Naive thymus-derived CD4-positive, alpha-beta T cell (primary cell): ENCODE measurements at places on chromosomes 3 and 15.

- H3K27me3 ChIP-seq, result no peaks in the 10 kb centered on the region
- no peak for DNase-seq
- no peak overlapping the region for H3K4me3 ChIP-seq
- no peaks in the 10 kb centered on the region for H3K4me1 ChIP-seq
Observed at GRCh38 chr3:153881201-153881600, 240.0 kb upstream of the ARHGEF26 start.

GRCh38 chr15:66895794-66896453 is 169.5 kb upstream of the SMAD3 start:
- no peak overlapping the region for H3K27ac ChIP-seq
- H3K27me3 ChIP-seq, result no peaks in the 10 kb centered on the region
- H3K36me3 ChIP-seq, result no peaks in the 10 kb centered on the region
- DNase-seq, result no peak
- no peaks in the 10 kb centered on the region for H3K4me1 ChIP-seq
- no peak overlapping the region for H3K4me3 ChIP-seq

- no peaks in the 10 kb centered on the region for H3K4me1 ChIP-seq
- DNase-seq, result no peak
Observed at GRCh38 chr15:69606144-69606543, 153.5 kb downstream of the RPLP1 start.

- H3K36me3 ChIP-seq, result no peaks in the 10 kb centered on the region
- H3K27me3 ChIP-seq, result no peaks in the 10 kb centered on the region
- DNase-seq, result peak; percentile 64
- H3K27ac ChIP-seq, result peak overlapping the region; percentile 95
- peaks cover 25% of the 10 kb centered on the region for H3K4me1 ChIP-seq
Observed at GRCh38 chr3:160564949-160565441, 376 bp downstream of the KPNA4 start.

DNA sequence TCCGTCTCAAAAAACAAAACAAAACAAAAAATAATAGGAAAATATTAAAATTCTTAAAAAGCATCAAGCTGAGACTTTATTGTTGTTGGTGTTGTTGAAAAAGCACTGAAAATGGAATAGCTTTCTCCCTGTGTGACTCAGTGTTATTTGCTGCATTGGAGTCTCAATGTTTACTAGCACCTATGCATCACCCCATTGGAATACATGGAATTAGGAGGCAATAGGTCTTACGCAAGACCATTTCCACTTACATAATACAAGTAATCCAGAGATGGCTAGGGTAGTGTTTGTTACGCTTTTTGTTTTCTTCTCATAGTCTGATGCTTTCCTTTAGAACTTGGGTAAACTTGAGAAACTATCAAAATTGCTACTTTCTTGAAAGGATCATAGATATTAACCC is 15.2 kb downstream of the GXYLT2 start:
- DNase-seq, result no peak
- no peak overlapping the region for H3K4me3 ChIP-seq
- no peaks in the 10 kb centered on the region for H3K36me3 ChIP-seq
- H3K27ac ChIP-seq, result no peak overlapping the region
- H3K27me3 ChIP-seq, result no peaks in the 10 kb centered on the region
- H3K4me1 ChIP-seq, result no peaks in the 10 kb centered on the region

GRCh38 chr15:88142121-88142520 is 114.4 kb downstream of the NTRK3 start:
- no peaks in the 10 kb centered on the region for H3K36me3 ChIP-seq
- no peaks in the 10 kb centered on the region for H3K4me1 ChIP-seq
- no peaks in the 10 kb centered on the region for H3K27me3 ChIP-seq
- no peak for DNase-seq
- no peak overlapping the region for H3K27ac ChIP-seq

DNA sequence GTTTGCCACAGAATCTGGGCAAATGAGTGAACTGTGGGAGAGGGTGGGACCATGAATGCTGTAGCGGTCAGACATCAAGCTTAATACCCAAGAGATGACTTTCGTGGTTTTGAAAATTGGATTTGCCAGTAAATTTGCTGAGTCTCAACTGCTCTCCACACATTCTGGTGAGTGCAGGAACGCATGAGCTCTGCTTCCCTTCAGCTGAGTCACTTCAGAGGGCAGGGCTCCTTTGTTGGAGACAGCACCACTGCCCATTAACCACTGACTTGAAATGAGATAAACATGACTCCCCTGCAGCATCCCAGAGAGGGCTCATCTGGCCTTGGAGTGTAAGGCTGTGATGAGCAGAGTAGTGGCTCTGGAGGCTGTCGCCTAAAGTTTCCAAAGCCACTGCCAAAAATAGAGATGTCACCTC is 22.6 kb downstream of the RARRES1 start:
- no peaks in the 10 kb centered on the region for H3K36me3 ChIP-seq
- H3K27ac ChIP-seq, result no peak overlapping the region
- no peak for DNase-seq

- H3K27ac ChIP-seq, result no peak overlapping the region
- no peaks in the 10 kb centered on the region for H3K4me1 ChIP-seq
- H3K27me3 ChIP-seq, result no peaks in the 10 kb centered on the region
- no peak overlapping the region for H3K4me3 ChIP-seq
- H3K36me3 ChIP-seq, result no peaks in the 10 kb centered on the region
- DNase-seq, result no peak
Observed at GRCh38 chr15:98889930-98890695, 117.5 kb downstream of the PGPEP1L start.

GRCh38 chr3:61138401-61138800 is 112.9 kb downstream of the FHIT start:
- H3K27ac ChIP-seq, result no peak overlapping the region
- no peaks in the 10 kb centered on the region for H3K36me3 ChIP-seq
- H3K4me1 ChIP-seq, result no peaks in the 10 kb centered on the region
- H3K4me3 ChIP-seq, result no peak overlapping the region
- H3K27me3 ChIP-seq, result no peaks in the 10 kb centered on the region

GRCh38 chr15:72116731-72117485 is 1.0 kb downstream of the MYO9A start:
- peaks cover 11% of the 10 kb centered on the region for H3K4me1 ChIP-seq
- H3K27me3 ChIP-seq, result no peaks in the 10 kb centered on the region
- H3K36me3 ChIP-seq, result no peaks in the 10 kb centered on the region
- DNase-seq, result no peak
- peak overlapping the region; percentile 79 for H3K4me3 ChIP-seq
- H3K27ac ChIP-seq, result peak overlapping the region; percentile 94

DNA sequence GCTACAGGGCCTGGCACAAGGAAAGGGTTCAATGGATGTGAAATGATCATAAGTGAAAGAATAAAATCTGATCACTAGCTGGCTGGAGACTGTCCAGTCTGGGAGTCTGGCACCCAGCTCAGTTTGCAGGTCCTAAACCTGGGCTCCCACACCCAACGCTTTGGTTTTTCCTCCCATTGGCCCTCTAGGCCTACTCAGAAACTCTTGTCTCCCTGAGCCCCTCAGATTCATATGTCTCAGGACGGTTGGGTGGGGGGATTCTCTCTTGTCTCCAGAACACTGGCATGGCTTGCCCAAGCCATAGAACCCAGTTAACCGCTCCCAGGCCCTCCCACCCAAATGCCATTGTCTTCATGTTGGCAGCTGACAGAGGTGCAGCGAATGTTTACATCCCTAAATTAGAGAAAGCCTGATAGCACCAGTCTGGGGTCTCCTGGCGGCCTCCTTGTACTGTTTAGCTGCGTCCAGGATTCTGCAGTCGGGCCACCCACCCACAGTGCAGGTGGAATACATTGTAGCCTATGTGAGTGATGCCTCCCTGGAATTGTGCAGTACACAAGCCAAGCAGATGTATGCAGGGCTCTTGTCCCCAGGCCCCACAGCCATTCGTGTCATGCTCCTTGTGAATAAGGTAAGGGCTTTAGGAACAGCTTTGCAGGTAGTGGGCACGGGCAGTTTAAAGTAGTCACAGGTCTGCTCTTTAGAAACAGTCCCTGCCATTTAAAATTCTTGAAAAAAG is 266.3 kb downstream of the XXYLT1 start:
- H3K4me1 ChIP-seq, result no peaks in the 10 kb centered on the region
- H3K27ac ChIP-seq, result no peak overlapping the region
- H3K4me3 ChIP-seq, result no peak overlapping the region
- no peaks in the 10 kb centered on the region for H3K36me3 ChIP-seq
- no peaks in the 10 kb centered on the region for H3K27me3 ChIP-seq

DNA sequence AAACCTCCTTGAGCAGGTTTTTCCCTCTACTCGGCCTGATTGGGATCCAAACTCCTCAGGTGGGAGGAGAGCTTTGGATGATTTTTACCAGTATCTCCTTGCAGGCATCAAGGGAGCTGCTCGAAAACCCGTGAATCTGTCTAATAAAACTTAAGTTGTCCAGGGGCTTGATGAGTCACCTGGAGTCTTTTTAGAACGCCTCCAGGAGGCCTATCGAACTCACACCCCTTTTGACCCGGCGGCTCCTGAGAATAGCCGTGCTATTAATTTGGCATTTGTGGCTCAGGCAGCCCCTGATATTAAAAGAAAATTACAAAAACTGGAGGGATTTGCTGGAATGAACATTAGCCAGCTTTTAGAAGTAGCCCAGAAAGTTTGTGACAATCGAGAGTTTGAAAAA is 41.6 kb downstream of the ZBTB11 start:
- no peaks in the 10 kb centered on the region for H3K36me3 ChIP-seq
- no peak overlapping the region for H3K4me3 ChIP-seq
- H3K27ac ChIP-seq, result no peak overlapping the region
- no peaks in the 10 kb centered on the region for H3K4me1 ChIP-seq
- no peaks in the 10 kb centered on the region for H3K27me3 ChIP-seq

GRCh38 chr3:193560870-193561269 is 6.2 kb upstream of the ATP13A4 start:
- DNase-seq, result no peak
- H3K4me1 ChIP-seq, result no peaks in the 10 kb centered on the region
- no peak overlapping the region for H3K4me3 ChIP-seq
- H3K36me3 ChIP-seq, result no peaks in the 10 kb centered on the region
- no peak overlapping the region for H3K27ac ChIP-seq

- H3K4me1 ChIP-seq, result no peaks in the 10 kb centered on the region
- H3K27ac ChIP-seq, result no peak overlapping the region
- no peak overlapping the region for H3K4me3 ChIP-seq
- no peaks in the 10 kb centered on the region for H3K36me3 ChIP-seq
- H3K27me3 ChIP-seq, result no peaks in the 10 kb centered on the region
Observed at GRCh38 chr3:78665776-78666469, 1101.9 kb downstream of the ROBO1 start.

- no peaks in the 10 kb centered on the region for H3K36me3 ChIP-seq
- H3K4me3 ChIP-seq, result no peak overlapping the region
- peaks cover 16% of the 10 kb centered on the region for H3K4me1 ChIP-seq
- H3K27ac ChIP-seq, result no peak overlapping the region
- no peaks in the 10 kb centered on the region for H3K27me3 ChIP-seq
Observed at GRCh38 chr3:52773361-52774065, 2.8 kb upstream of the NEK4 start.

DNA sequence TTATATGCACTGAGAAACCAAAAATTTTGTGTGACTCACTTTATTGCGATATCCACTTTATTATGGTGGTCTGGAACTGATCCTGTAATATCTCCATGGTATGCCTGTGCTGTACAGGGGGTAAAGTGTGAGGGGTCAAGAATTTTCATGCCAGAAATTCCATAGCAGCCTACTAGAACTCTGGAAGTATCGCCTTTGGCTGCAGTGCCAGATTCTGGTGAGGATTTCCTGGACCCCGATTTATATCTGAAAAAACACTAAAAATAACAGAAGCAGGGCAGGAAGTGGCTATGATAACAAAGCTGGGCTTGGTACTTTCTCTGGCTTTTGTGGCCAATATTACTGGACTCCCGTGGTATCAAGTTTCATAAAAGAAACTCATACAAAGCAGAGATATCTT is 36.4 kb downstream of the CCDC80 start:
- H3K27ac ChIP-seq, result no peak overlapping the region
- no peaks in the 10 kb centered on the region for H3K36me3 ChIP-seq
- H3K27me3 ChIP-seq, result no peaks in the 10 kb centered on the region
- no peak overlapping the region for H3K4me3 ChIP-seq
- H3K4me1 ChIP-seq, result no peaks in the 10 kb centered on the region

DNA sequence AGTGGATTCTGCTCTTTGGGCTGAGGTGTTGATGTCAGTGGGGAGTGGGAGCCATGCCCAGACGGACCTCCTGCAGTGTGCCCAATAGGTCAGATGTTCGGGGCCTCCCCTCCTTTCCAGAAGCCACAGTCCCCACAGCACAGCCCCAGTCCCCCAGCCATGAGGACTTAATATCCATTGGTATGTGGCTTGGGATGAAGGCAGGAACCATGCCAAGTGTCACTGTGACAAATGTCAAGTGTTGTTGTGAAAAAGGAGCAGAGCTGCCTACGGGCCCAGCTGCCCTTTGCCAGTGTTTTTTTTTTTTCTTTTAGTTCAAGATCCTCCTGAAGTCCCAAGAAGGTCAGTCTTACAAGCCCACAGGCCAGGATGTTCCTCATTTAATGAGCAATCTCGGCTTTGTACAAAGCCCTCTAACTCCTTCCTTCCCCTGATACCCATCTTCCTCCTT is 12.2 kb downstream of the SEMA3G start:
- no peaks in the 10 kb centered on the region for H3K27me3 ChIP-seq
- no peak overlapping the region for H3K4me3 ChIP-seq
- no peaks in the 10 kb centered on the region for H3K36me3 ChIP-seq
- no peak overlapping the region for H3K27ac ChIP-seq
- H3K4me1 ChIP-seq, result no peaks in the 10 kb centered on the region

DNA sequence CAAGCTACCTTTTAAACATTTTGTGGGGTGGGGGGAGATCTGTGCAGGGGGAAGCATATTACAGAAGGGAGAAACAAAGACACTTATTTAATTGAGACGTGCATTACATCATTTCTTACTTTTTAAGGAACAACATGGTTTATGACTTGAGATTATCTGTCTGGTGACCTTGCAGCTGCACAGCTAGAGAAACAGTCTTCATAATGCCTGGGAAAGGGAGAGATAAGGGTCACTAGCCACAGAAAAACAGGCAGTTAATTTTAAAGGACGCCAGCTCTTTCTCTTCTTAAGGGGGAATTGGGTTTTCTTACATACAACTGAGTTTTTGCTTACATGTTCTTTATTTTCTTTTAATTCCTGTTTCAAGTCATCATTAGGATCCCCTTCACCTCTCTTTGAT is 147.9 kb downstream of the SST start:
- no peaks in the 10 kb centered on the region for H3K36me3 ChIP-seq
- no peak overlapping the region for H3K27ac ChIP-seq
- DNase-seq, result no peak
- no peaks in the 10 kb centered on the region for H3K4me1 ChIP-seq
- no peak overlapping the region for H3K4me3 ChIP-seq
- no peaks in the 10 kb centered on the region for H3K27me3 ChIP-seq
